ENCODE measurements at places on chromosomes 7 and 10. TPM values are rescaled to one million over a fixed set of nuclear protein-coding genes. Genes with fewer than 3 reads are reported as not detected.

IFIT1B gene
- not detected for total RNA-seq

CFAP58 gene
- total RNA-seq = 0.23 TPM

GRM3 gene
- total RNA-seq = not detected

SPDYE8 gene
- total RNA-seq = not detected

Measured in smooth muscle cell of the pulmonary artery (primary cell).